ENCODE measurements at places on chromosomes 2 and 18.

DNA sequence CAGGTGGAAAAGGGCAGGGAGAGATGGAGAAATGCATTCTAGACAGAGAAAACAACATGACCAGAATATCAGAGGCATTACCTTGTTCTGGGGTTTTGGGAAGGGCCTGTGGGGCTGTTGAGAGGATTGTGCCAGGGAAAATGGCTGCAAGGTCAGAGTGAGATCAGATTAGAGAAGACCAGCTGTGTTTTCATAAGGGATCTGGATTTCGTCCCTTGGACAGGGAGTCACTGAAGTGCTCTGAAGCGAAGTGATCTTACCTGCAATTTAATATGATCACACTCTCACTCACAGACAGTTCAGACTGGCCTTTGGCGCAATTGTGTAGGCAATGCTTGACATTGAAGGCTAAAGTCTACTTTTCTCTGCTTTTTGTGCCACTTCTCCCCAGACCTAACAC, 20.3 kb upstream of the REG3G start:
- no peak for DNase-seq

DNA sequence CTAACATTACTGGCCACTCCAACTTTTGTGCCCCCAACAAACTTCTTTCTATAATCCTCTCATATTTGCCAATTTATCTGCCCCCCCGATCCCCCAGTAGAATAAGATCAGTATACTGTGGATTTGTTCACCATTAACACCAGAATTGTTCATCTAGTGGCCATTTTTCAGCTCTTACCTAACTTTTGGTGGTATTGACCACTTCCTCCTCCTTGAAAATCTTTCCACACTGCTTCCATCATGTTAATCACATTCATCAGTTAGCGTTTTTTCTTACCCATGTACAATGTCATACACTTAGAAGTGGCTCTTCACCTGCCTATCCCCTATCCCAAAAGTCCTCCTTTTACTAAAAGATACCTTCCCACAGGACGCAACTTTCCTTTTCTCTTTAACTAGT, 6.1 kb downstream of the IMPACT start:
- DNase-seq: no peak

GRCh38 chr2:43948370-43948769, 47.4 kb downstream of the LRPPRC start:
- DNase-seq: no peak

DNA sequence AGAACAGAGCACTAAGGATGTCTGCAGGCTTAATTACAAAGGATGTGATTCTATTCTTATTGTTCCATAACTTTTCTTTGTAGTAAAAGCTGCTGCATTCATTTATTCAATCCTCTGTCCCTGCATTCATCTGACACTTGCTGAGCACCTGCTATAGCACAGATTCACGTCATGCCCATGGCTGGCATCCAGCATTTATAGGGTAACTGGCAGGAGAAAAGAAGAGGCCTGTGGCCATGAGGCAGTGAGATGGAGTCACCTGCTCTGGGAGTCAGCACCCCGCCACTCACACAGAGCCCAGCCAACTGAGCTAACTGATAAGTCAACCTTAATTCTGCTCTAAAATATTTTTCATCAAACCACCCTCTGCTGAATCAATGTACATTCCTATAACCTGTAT, 18.3 kb upstream of the CDC42EP3 start:
- no peak for DNase-seq

DNA sequence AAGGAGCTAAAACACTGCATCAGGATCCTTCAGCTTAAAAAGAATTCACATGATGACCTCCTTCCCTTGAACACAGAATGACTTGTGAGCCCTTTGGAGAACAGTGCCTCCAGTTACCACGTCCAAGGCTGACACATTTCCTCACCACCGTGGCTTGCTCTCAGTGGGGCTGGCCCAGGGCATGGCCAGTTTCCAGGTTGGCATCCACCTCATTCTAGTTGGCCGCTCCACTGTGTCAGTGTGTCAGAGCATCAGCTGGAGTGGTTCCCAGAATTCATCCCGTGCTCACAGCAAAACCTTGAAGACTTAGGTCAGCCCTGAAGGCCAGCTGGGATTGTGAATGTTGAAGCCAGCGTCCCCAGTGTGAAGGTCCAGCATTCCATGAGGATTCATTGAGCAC, 158.5 kb downstream of the INSIG2 start:
- no peak for DNase-seq

- DNase-seq: no peak
Measured at GRCh38 chr18:6798896-6799295, 69.4 kb downstream of the ARHGAP28 start.

GRCh38 chr2:233691443-233692433, 952 bp upstream of the UGT1A6 start:
- DNase-seq: no peak

DNA sequence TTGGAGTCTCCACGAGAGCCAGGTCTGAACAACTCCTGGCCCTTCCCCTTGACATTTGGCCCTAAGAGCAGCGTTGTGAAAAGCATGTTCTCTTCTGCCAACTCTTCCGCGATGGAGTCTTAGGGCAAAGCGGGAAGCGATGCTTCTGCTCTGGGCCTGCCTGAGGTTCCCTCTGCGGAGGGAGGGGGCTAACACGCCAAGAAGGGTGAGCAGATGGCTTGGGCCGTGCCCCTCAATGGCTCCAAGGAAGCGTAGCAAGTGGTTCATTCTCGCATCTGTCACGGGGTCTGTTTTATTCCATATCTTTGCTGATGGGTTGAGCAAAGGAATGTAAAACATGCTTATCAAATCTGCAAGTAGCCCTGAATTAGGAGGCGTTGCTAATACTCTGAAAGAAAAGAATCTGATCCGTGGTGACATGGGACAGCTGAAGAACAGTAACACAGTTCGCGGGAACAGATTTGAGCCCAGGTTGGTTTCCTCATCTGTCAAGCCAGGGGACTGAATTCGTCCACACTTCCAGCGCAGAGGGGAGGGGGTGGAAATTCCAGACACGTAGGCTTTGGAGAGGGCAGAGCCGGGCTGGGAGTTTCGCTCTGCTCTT, 38.0 kb downstream of the DNMT3A start:
- DNase-seq: no peak

GRCh38 chr2:187988348-187988747, 303.3 kb upstream of the GULP1 start:
- DNase-seq: no peak

DNA sequence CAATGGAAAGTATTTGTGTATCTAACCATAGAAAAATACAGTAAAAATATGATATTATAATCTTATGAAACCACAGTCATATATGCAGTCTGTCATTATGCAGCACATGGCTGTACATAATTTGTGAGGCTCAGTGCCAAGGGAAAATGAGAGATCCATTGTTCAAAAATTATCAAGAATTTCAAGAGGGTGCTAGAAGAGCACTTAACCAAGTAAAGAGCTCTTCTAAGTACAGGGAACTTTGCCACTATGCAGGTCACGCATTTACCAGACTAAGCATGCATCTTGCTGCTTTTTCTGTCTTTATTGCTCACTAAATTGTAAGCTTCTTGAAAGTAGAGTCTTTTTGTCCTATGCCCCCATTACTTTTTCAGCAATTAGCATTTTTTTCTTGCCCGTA, 438.0 kb downstream of the LRP1B start:
- no peak for DNase-seq

GRCh38 chr2:134231965-134232340, 21.9 kb upstream of the MGAT5 start:
- DNase-seq: no peak

Data from suppressor macrophage treated with lipopolysaccharide for 1 hour (primary cell).